Stomach (tissue), 19 donors: ENCODE measurements at places on chromosomes 1 and 21.

- DNase-seq = no peak
Measured at GRCh38 chr1:232596666-232597303, 33.1 kb downstream of the SIPA1L2 start.

DNA sequence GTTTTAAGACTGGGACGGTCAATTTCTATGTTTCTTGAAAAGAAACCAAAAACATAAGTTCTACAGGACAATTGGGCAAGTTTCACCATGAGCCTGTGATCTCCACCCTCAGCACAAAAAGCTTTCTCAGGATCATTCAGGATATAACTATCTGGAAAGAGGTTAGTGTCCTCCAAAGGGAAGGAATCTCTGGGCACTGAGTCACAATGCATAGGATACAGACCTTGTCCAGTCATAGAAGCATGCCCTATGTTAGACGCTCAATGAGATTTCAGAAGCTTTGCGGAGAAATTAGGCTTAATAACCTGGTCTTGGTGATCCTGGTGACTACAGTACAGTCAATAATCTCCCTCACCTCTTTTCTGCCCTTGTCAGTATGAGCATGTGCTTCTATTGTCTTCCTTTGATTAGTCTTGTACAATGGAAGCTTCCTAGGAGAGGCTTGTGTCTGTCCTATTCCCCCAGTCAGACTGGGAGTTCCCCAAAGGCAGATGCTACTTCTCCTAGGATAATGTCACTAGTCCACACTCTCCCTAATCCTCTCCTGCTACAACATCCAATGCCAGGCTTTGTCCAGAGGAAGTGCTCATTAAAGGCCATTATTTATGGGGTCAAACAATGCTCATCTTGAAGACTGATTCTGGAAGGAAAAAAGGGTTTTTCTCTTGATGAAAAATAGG, 97.4 kb downstream of the KCNH1 start:
- no peak for DNase-seq

GRCh38 chr1:167512046-167512654, 6.2 kb downstream of the CD247 start:
- DNase-seq = no peak

DNA sequence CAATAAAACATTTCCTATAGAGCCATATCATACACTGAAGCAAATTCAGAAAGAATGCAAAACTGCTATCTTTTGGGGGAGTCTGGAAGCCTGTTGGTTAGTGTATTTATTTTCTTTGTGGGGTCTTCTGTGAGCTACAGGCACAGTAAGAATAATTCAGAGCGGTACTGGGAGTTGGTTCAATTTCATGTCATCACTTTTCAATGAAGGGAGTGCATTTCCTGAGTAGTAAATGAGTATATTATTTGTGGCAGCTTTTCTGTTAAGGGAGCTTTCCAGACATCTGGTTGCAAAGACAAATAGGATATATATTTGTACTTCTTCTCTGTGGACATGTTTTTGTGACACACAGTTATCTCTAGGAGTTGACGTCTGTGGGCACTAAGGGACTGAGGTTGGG, 130.6 kb downstream of the HUNK start:
- DNase-seq = no peak

- DNase-seq = no peak
Measured at GRCh38 chr1:31410871-31411270, 2.1 kb upstream of the SERINC2 start.

GRCh38 chr1:52235646-52236045, 93.8 kb downstream of the ZFYVE9 start:
- no peak for DNase-seq

- no peak for DNase-seq
Measured at GRCh38 chr1:63807046-63807445, 33.2 kb downstream of the ROR1 start.

DNA sequence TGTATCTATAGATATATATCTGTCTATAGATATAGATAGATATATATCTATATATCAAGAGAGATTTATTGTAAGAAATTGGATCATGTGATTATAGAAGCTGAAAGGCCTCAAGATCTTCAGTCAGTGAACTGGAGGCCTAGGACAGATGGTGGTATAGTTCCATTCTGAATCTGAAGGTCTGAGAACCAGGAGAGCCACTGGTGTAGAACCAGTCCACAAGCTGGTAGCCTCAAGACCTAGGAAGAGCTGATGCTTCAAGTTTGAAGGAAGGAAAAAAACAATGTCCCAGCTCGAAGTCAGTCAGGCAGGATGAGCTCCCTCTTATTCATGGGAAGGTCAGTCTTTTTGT, 213.2 kb upstream of the JUN start:
- DNase-seq = no peak
